ENCODE measurements at places on chromosomes 3 and 15.

- DNase-seq, result no peak
Observed at GRCh38 chr3:196967412-196968232, 1.0 kb downstream of the PIGZ start.

- DNase-seq, result no peak
Observed at GRCh38 chr15:85652457-85652856, 142.3 kb downstream of the KLHL25 start.

- DNase-seq, result no peak
Observed at GRCh38 chr3:196998966-196999760, 30.5 kb downstream of the MELTF start.

DNA sequence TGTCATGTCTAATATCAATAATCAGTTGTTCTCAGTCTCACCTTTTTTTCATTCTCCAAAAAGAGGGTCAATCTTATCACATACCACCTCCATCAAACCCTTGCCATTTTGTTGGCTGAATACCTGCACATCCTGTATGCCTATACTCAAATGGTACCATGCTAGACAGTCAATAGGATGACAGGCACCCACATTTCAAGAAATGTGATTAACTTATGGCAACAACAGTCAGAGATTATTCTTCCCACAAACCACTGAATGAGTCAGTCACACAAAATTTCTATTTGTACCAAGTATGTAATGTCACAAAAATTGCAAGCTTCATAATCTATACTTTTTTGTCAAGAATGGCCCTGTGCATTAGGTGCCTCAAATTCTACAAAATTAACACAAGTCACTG is 5.1 kb upstream of the SLC27A2 start:
- no peak for DNase-seq

DNA sequence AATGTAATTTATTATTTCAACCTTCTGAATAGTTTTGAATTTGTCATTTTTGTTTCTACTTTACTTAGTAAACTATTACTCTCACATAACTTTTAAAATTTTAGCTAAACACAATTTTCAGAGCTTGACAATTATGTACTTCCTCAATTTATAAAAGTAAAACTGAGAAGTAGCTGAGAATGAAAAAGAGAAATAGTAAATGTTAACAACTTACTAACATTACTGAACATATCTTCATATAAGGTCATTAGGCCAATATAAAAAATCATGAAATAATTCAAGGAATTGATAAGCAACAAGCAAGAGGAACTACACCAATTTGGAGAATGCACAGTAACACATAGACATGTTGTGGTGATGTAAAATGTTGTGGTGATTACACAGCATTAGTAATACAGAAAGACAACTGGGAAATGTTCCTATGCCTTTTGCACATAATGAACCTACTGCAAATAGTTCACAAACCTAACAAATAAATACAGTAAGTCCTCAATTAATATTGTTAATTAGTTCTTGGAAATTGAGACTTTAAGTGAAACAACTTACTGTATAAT is 137.9 kb downstream of the CBLB start:
- DNase-seq, result no peak

DNA sequence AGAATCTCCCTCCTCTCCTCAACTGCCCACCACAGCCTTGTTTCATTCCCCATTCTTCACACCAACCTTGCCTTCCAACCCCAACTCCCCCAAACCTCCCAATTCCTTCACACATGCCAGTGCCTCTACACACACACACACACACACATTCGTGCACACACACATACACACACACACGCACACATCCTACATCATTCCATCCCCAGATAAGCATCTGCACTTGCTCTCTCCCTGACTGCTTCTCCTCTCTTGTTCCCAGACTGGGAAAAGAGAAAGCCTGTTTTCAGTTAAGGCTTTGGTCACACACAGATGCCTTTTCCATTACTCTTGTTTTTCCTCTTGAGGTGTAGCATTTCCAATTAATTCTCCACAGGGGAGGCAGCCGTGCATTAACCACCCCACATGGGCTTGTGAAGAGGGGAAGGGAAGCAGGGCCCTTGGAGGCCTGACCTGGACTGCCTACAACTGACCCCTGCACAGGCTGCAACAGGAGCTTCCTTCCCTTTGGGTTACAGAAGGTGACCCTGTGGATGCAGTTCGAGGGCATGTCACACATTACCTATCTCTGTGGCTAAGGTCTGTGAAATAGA is 32.0 kb upstream of the BOC start:
- no peak for DNase-seq

GRCh38 chr3:36904641-36905040 is 40.2 kb downstream of the TRANK1 start:
- DNase-seq, result no peak

DNA sequence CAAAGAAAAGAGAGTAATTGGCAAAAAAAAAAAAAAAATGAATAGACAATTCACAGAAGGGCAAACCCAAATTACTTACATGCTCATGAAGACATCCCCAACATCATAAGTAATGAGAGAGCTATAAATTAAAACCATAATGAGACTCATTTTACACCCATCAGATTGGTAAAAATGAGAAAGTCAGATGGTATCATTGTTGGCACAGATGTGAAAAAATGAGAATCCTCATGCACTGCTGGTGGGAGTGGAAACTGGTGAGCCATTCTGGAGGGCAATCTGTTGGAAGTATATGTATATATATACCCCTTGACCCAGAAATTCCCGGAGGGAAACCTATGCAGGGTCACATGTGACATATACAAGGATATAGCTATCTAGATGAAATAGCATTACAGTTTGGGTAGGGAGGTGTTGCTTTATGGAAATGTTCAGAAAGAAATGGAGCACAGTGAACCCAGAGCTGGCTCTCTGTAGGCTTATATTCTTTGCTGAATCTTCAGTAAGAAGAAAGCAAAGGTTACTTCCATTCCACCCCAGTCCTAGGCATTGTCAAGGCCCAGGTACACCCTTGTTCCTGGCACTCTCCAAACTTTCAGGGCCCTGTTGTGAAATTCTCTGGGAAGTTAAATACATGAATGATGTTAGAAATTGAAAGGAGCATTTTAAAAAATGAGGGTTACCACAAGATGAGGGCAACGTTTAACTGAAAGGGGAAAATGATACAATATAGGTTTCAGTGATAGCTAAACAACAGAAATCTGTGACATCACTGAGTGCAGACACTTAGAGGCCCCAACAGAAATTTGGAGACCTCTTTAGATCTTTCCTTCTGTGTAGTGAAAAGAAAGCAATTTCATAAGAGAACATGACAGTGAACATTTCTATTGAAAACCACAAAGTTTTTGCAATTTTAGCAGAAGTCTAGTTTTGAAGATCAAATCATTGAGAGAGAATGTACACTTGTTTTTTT is 132.7 kb upstream of the TPRG1 start:
- DNase-seq, result no peak

DNA sequence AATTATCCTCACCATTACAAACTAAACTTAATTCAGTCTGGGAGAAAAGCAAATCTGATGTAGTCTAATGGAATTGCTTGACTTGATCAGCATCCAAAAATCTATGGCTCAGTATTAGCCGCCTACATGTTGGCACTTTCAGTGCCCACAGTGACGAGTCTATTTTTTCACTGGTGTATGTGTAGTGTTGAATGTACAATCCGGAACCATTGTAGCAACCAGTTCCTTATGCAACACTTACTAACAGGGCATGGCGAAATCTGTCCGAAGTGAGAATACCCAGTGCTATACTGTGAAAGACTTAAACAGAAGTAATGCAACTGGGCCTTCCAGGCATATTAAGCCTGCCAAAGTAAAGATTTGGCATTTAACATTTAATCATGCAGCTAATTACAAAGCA is 18.6 kb downstream of the LRRN1 start:
- DNase-seq, result no peak

DNA sequence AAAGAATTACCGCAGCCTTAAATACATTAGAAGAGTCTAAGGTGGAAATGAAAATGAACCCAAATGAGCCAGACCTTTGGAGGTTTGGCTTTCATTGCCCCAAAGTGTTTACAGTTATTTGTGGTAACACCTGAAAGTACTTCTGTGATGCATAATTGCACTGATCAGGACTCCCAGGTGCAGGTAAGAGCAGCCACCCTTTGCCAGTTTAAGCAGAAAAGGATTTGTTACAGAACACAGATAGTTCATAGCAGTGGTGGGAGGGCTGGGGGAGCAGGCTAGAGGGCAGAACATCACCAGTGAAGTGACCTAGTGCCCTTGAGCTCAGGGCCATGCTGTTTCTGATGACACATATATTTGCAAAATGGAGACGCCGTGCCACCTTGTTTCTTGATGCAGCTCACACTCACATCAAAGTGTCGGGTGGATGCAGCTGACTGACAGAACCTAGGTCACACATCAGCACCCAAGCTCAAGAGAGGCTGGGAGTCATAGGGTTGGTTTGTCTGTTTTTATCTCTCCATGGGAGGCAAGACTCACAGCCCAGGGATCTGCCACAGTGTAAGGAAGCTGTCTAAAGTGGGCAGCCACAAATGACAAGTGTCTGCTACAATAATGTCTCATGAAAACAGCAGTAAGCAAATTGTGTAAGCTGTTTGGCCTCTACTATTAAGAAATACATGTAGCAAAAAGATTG is 49.1 kb downstream of the NEK11 start:
- DNase-seq, result no peak

- no peak for DNase-seq
Observed at GRCh38 chr15:70854666-70854976, 664 bp upstream of the LARP6 start.

DNA sequence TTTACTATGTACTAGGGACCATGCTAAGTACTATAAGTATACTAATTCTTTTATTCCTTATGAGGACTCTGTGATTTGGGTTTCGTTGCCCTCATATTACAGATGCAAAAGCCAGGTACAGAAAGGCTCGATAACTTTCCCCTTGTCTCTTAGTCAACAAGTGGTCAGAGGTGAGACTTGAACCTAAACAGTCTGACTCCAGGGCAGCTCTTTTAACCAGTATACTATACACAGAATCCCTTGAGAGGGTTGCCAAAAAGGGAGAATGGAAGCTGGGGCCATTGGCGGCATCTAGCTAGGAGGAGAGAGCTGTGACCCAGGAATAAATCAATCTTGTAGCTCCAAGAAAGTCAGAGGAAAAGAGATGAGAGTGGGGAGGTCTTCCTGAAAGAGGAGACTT is 92.4 kb downstream of the TOP2B start:
- DNase-seq, result no peak

GRCh38 chr3:169104972-169105371 is 558.5 kb downstream of the MECOM start:
- no peak for DNase-seq

DNA sequence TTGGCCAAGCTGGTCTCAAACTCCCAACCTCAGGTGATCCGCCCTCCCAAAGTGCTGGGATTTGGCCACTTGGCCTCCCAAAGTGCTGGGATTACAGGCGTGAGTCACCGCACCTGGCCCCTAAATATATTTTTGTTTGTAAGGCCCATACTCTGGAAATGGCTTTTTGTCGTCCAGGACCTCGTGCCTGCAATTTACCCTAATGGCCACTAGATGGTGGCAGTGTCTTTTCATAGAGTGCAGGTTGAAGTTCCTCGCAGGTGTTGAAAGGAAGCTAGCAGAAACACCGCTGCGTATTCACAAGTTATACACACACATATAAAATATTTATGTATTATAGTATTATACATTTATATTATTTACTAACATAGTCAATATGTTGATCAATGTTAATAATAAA is 97.2 kb downstream of the LRTM1 start:
- no peak for DNase-seq

- no peak for DNase-seq
Observed at GRCh38 chr3:180036092-180036670, 556 bp downstream of the PEX5L start.

DNA sequence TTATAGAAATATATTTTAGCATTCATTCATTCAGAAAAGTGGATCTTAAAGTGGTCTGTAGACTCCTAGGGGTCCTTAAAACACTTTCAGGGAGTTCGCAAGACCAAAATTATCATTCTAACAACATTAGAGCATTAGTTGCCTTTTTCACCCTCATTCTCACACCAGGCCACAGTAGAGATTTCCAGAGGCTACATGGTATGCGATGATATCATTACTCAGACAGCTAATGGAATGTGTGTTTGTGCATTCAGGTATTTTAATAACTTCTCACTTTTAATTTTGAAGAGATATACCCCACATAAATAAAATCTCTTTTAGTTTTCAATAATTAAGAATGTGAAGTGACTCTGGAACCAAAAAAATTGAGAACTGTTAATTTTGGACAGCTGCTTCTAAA is 206.9 kb downstream of the NSUN3 start:
- DNase-seq, result no peak
